ENCODE measurements at places on chromosomes 3 and 15.

DNA sequence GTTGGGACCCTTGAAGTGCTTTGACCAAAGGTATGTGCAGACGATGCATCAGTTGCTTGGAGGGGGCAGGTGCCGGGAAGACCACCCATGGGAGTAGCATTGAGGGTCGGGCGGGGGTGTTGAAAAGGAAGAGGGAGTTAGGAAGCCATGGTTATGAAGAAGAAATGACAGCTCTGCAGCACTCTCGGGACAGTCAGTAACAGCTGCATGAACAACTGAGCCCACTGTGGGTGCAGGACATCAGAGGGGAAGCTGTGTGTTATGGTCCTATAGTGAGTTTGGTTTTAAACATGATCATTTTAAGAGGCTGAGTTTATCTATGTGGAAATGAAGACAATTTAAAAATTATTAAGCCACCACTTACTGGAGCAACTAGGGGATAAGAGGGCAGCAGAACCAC is 17.6 kb downstream of the ST8SIA2 start:
- DNase-seq: no peak

GRCh38 chr15:75650908-75651809 is 3.4 kb downstream of the SNX33 start:
- DNase-seq: no peak

DNA sequence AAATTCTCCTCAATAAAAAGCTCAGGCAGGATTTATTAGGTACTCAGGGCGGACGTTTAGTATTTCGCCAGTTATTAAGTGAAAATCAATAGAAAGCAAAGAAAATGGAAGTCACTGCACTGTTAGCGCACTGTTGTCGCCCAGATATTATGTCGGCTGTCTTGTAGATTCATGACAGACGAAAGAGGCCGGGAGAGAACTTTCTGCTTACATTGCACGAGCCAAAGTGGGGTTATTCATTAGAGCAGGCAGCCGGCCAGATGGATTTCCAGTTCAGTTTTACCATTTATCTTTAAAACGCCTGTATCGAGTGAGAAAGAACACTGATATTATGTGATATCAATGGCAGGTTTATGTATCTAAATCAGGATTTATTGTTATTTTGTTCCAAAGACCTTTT is 866.0 kb upstream of the NR2F2 start:
- DNase-seq: no peak

- no peak for DNase-seq
These were observed 8.1 kb downstream of the KLF15 start for GRCh38 chr3:126349071-126349470.

DNA sequence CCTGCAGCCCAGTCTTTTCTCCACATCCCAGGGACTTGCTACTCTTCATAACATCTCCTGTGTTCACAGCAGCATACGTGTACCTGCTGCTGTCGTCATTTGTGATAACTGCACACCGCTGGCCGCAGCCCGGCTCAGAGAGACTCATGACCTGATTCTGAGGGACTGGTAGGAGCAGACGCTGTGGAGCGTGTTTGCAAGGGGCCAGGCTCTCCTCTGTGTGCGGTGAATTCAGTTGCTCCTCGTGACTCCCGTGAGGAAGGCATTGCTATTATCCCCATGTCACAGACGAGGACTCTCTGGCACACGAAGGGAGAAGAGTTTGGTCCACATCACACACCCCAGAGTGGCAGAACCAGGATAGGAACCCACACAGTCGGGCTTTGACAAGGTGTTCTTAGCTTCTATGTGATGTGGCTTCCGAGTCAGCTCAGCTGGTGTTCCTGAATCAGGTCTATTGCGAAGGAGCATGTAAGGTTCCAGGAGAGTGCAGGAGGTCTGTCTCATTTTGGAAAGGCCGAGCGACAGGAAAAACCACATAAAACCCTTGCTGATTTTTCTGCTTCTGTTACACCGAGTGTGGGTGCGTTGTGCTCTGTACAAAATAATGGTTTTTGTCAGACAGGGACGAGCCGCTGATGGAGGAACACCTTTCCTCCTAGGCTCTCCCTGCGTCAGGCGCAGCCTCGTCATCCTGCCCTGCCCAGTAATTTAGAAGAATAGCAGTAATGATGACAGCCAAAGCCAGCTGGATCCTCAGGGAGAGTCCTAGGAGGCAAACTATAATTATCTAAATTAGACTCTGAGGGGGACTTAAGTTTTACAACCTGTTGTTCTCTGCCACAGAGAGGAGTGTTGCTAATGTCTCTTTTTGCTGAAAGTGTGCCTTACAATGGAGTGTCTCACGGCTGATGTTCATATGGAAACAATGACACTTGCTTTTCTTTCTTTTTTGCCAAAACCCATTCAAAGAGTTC is 157.5 kb upstream of the RGMA start:
- DNase-seq: no peak

- no peak for DNase-seq
These were observed 33.9 kb upstream of the XCR1 start for GRCh38 chr3:46061108-46061720.
